CD14-positive monocyte (primary cell): ENCODE measurements at places on chromosomes 7 and 10. TPM values are rescaled to one million over a fixed set of nuclear protein-coding genes. Genes with fewer than 3 reads are reported as not detected.

- H3K27ac ChIP-seq = no peak overlapping the region
- no peaks in the 10 kb centered on the region for H3K36me3 ChIP-seq
- H3K27me3 ChIP-seq = no peaks in the 10 kb centered on the region
- no peak overlapping the region for H3K4me3 ChIP-seq
- no peak for DNase-seq
These were observed 197.2 kb downstream of the ADARB2 start for GRCh38 chr10:1540144-1540543.

IFIT1 gene
- polyA plus RNA-seq = 3.9 and 4.8 TPM in 2 replicates

- DNase-seq = peak; percentile 93
- H3K27me3 ChIP-seq = no peaks in the 10 kb centered on the region
- peak overlapping the region; percentile 69 for H3K27ac ChIP-seq
- peaks cover 55% of the 10 kb centered on the region for H3K4me1 ChIP-seq
- no peak overlapping the region for H3K4me3 ChIP-seq
These were observed 24.7 kb downstream of the RRP12 start for GRCh38 chr10:97376413-97376812.

DNA sequence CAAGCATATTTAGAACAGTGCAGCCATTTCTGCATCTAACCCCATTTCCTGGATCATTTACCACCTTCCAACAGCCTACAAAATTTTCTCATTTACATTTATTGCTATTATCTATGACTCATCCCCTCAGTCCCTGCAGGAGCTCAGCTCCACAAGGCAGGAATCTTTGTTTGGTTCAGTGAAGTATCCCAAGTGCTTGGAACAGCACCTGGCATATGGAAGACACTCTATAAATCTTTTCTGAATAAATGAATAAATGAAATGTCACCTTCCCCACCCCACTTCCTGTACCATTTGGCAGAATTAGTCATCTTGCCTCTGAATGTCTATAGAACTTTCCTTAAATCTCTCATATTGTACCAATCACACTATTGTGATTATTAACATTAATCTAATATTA is 110.7 kb downstream of the HIP1 start:
- no peak overlapping the region for H3K4me3 ChIP-seq
- H3K4me1 ChIP-seq = peaks cover 39% of the 10 kb centered on the region
- no peak overlapping the region for H3K27ac ChIP-seq
- no peaks in the 10 kb centered on the region for H3K36me3 ChIP-seq
- H3K27me3 ChIP-seq = no peaks in the 10 kb centered on the region

CDC123 gene
- 32.1 and 38.2 TPM in 2 replicates for polyA plus RNA-seq

TDRD1 gene
- polyA plus RNA-seq = not detected in 2 replicates

DNA sequence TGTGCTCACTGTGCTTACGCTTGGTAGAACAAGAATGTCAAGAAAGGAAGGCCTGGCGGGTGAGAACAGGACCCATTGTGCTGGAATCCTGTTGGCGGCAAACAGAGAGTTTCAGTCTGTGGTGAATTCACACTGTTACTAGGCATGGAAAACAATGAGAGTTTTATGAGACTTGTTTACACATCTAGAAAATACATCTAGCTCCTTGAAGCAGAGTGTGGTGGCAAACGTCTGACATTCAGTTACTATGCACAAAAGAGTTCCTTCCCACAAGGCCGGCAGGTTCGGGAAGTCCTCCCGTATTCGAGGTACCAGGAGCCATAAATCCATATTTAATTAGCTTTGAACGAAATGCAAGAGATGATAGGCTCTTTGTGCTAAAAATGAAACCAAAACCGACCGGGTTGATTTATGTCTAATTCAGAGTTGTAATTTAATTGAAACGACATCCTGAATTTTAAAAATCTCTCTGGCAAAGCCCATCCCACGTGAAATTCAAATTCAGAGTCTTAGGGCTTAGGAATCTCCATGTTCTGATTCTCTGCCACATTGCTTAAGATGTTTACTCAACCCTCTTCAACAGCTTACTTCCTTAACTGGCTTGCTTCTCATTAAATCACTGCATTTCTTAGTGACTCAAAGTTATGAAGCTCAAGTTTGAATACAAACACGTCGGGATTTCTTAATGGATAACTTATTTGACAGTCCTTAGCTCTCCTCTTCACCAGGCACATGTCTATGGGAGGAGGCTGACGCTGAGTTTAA is 299.9 kb upstream of the PITRM1 start:
- peak overlapping the region; percentile 81 for H3K27ac ChIP-seq
- no peaks in the 10 kb centered on the region for H3K36me3 ChIP-seq
- peak; percentile 86 for DNase-seq
- peaks cover 63% of the 10 kb centered on the region for H3K4me1 ChIP-seq
- H3K4me3 ChIP-seq = no peak overlapping the region
- H3K27me3 ChIP-seq = no peaks in the 10 kb centered on the region

DNA sequence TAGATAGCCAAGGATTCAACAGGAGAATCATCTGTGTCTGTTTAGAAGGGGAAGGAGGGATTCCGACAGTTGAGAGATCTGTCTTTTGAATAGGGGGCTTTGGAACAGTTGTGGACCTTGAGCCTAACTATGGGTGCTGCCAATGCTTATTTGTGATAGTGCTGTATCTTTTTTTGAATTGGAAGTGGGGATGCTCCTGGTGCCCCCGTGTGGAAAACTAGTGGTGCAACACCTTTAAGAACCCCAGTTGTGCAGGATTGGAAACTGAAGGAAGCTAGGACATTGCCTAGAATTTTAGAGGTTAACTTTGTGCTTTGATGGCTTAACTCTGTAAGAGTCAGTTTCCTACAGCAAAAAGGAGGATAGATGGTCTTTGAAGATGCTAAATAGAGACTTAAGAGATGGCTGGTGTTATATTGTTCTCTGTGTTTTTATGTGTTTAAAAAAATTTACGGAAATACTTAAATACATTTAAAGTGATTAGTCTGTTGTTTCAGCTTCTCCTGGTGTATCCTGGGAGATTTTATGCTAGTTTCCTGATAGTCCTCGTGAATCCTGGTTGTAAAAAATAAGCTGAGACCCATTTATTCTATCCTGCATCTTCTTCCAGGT is 69.3 kb downstream of the AP3M1 start:
- no peak overlapping the region for H3K27ac ChIP-seq
- no peaks in the 10 kb centered on the region for H3K4me1 ChIP-seq
- no peak overlapping the region for H3K4me3 ChIP-seq

DNA sequence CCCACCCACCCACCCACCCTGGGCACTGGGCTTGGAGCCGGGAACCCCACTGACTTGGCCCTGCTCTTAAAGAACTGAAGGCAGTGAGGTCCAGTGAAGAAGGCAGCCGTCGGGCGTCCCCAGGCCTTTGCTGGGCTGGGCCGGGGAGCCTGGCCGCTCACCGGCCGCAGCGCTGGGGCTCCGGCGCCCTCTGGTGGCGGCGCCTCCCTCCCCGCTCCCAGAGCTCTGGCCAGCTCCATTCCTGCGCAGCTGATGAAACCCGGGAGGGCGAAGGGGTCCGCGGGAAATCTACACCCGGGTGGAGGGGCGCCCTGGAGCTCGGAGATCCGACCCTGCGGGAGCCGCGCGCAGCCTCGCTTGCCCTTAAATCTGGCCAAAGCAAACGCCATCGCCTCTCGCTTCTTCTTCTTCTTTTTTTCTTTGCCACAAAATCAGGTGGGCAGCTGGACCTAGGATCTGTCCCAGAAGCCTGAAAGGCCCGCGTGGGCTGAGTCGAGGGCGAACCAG is 1.7 kb upstream of the CXCL12 start:
- H3K4me1 ChIP-seq = no peaks in the 10 kb centered on the region
- peak; percentile 14 for DNase-seq
- H3K27ac ChIP-seq = no peak overlapping the region
- H3K27me3 ChIP-seq = peaks cover 9% of the 10 kb centered on the region
- no peaks in the 10 kb centered on the region for H3K36me3 ChIP-seq

DNA sequence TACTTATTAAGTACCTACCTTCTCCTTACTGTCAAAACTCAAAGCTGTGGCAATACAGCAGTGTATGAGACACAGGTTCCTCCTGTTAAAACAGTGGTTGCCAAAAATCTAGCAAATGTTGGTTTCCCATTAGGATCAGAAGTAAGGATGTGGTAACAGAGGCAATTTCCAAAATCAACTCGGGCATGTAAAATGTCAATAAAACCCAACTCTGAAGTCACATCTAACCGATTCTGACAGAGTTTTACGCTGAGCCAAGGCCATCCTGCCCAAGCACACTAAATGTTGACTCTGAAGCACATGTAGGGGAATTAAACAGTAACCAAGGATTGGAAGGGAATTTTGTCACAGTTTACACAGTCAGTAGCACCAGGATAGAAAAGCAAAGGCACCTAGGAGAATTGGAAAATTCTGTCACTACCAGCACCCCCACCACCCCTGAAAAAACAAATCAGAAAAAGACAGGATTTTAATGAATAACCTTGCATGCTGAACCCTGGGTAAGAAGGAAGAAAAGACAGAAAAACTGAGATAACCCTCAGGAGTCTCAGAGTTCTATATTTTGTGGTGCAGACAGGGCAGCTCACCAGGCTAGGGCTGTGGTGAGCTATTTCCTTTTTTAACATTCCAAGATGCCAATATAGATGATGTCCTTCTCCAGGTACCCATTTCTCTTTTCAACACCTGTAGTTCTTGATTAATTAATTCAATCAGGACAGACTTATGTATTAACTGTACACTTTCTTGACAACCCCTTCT is 119.5 kb downstream of the DOCK4 start:
- no peak for DNase-seq
- peaks cover 4% of the 10 kb centered on the region for H3K27me3 ChIP-seq
- H3K27ac ChIP-seq = no peak overlapping the region
- H3K4me1 ChIP-seq = peaks cover 45% of the 10 kb centered on the region
- H3K36me3 ChIP-seq = no peaks in the 10 kb centered on the region

GRCh38 chr10:93363891-93364648 is 118.1 kb downstream of the MYOF start:
- peak overlapping the region; percentile 71 for H3K27ac ChIP-seq
- peak; percentile 71 for DNase-seq
- H3K27me3 ChIP-seq = no peaks in the 10 kb centered on the region
- H3K4me1 ChIP-seq = peaks cover 26% of the 10 kb centered on the region

DNA sequence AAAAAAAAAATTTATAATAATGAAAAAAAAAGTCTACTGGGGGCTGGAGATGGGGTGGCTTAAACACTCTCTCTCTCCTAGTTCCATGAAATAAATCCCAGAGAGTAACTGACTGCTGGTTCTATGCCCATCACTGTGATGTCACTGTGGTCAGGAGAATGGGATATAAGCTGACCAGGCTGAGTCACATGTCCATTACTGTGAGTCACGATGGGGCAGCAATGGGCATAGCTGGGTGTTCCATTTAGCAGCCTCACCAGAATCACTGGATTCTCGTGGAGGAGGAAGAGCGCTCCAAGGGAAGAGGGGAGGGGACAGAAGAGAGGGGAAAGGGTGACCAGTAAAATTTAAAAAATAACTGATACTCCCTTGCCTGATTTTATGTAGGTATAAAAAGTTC is 37.1 kb downstream of the MASTL start:
- H3K4me3 ChIP-seq = no peak overlapping the region
- no peak overlapping the region for H3K27ac ChIP-seq
- no peaks in the 10 kb centered on the region for H3K4me1 ChIP-seq

GRCh38 chr7:8160779-8161345 is 101.1 kb downstream of the ICA1 start:
- H3K4me3 ChIP-seq = no peak overlapping the region
- H3K27me3 ChIP-seq = no peaks in the 10 kb centered on the region
- no peaks in the 10 kb centered on the region for H3K4me1 ChIP-seq

DNA sequence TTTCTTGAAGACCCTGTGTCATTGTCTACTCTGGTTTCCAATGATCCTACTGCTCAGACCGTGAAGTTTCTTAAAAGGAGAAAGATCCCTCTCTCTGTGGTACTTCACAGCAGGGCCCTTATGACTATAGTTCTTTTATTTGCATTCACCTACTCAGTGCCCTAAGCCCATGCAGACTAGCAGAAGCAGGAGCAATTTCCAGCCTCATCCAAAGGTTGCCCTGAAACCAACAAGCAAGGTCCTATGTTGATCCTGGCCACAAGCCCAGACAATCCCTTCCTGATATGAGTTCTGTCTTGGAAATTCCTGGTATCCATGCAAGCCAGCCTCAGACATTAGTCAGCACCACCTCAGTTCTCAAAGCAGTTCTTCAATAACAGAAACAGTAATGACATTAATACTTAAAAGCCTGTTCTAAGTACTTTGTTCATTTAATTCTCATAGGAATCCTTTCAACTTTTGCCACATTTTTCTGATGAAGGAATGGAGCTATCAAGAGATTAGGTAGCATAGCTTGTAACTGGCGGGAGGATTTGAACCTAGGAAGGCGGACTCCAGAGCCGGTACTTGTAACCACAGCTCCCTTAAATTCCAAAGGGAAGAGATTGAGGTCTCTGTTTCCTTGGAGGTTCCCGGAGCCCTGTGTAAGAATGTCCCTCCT is 58.1 kb upstream of the ST8SIA6 start:
- H3K27ac ChIP-seq = no peak overlapping the region
- H3K4me3 ChIP-seq = no peak overlapping the region
- no peaks in the 10 kb centered on the region for H3K36me3 ChIP-seq
- DNase-seq = no peak

DNA sequence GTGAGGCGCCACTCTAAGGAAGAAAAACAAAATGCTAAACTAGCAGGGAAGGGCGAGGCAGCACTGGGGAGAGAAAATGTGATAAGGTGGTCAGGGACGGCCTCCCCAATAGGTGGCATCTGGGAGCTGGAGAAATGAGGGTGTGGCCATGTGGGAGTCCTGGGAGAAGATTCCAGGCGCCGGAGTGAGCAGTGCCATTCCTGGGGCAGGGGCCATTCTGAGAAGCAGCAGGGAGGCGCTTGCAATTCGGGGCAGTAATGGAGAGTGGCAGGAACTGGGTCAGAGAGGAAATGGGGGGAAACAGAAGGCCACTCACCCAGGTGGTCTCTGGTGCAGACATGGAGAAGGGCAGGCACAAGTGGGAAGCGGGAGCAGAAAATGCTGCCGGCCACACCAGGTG is 61.8 kb upstream of the LRRC18 start:
- H3K27me3 ChIP-seq = no peaks in the 10 kb centered on the region
- H3K4me3 ChIP-seq = no peak overlapping the region
- no peaks in the 10 kb centered on the region for H3K4me1 ChIP-seq
- H3K36me3 ChIP-seq = no peaks in the 10 kb centered on the region

DNA sequence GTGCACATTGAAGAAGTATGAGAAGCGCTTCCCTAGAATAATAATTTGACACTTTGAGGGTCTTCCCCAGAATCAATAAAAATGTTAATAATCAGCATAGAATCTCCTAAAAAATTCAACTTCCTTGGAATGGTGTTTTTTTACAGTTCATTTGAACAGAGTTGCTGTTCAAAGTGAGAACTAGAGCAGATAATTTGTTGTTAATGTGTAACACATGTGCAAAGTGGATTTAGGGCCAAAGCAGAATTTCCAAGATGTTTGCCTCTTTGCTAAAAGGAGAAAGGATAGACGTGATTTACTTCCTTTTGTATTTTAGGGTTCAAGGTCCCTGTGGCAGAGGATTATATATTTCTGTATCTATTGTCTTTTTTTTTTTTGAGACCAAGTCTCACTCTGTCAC is 73.8 kb downstream of the ZNF277 start:
- no peaks in the 10 kb centered on the region for H3K36me3 ChIP-seq
- no peak overlapping the region for H3K4me3 ChIP-seq
- no peak overlapping the region for H3K27ac ChIP-seq
- H3K27me3 ChIP-seq = no peaks in the 10 kb centered on the region
- H3K4me1 ChIP-seq = no peaks in the 10 kb centered on the region

FRMD4A gene
- polyA plus RNA-seq = not detected

GRCh38 chr10:132294561-132295318 is 13.0 kb downstream of the STK32C start:
- H3K36me3 ChIP-seq = no peaks in the 10 kb centered on the region
- H3K4me3 ChIP-seq = no peak overlapping the region
- no peaks in the 10 kb centered on the region for H3K27me3 ChIP-seq
- no peak overlapping the region for H3K27ac ChIP-seq
- no peaks in the 10 kb centered on the region for H3K4me1 ChIP-seq
- no peak for DNase-seq

- DNase-seq = no peak
- H3K4me3 ChIP-seq = no peak overlapping the region
- no peak overlapping the region for H3K27ac ChIP-seq
- no peaks in the 10 kb centered on the region for H3K4me1 ChIP-seq
These were observed 820.5 kb downstream of the GATA3 start for GRCh38 chr10:8874972-8875371.
